ENCODE measurements at places on chromosomes 11 and 22.

DNA sequence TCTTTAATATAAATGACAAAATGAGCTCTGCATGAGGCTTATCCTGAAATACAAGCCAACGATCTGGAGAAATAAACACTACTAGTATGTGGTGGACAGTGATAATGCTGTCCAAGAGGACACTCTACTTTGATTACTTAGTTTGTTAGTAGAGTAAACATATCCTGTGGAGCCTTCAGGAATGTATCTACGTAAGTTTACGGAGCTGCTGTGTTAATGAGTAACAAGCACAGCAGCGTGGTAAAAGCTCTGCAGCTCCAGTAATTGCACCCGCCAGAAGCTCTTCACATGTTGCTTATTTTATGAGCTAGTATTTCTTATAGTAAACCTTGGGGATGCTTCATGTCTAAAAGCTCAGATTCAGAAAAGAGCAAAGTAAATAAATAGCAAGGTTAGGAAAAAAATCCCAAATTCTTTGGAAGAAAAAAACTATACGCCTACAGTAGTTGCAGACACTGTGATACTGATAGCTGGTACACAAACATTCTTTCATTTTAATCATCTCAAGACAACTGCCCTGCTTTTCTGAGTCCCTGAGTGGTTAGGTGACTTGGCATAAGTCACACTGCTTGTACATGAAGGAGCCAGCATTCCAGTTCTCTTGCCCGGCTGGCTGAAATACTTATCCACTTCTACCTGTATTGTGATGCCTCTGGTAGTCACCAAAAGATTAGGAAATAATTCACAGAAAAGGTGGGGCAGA is 32.7 kb upstream of the CCDC34 start:
- DNase-seq = no peak

- DNase-seq = no peak
These were observed 1.2 kb downstream of the GLB1L3 start for GRCh38 chr11:134277183-134278001.

- DNase-seq = no peak
These were observed 934.2 kb upstream of the RAG2 start for GRCh38 chr11:37532271-37532670.

GRCh38 chr11:16946477-16947282 is 67.5 kb downstream of the PLEKHA7 start:
- DNase-seq = no peak

DNA sequence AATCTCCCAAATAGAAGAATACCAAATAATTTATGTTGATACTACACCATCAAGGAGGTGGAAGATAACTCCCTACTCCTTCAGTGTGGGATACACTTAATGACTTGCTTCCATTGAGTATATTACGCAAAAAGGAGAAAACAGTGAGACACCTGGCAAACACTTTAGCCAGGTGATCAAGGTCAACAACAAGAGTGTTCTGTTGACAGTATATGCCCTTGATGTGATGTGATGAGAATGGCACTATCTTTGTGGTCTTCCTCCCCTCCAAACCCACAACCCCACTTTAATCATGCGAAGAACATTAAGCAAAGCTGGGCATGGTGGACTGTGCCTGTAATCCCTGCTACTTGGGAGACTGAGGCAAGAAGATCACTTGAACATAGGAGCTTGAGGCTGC is 26.0 kb downstream of the MAPK1 start:
- DNase-seq = no peak

DNA sequence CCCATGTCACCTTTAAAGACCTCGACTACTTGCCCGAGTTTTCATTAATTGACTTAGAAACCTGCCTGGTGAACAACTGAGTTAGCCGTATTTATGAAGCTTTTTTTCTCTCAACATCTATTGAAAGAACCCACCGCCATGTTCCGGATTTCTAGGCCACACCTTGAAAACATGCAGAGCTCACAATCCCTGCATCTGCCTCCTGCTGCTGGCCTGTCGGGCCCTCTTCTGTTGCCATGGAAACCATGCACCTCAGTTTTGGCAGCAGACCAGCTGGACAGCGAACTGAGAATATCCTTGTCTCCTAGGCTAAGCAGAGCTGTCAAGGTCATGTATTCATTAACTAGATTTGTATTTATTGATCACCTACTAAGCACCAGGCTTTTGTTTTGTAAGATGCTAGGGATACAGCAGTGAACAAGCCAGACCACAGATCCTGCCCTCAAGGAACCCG is 4.3 kb upstream of the PATZ1 start:
- DNase-seq = no peak

DNA sequence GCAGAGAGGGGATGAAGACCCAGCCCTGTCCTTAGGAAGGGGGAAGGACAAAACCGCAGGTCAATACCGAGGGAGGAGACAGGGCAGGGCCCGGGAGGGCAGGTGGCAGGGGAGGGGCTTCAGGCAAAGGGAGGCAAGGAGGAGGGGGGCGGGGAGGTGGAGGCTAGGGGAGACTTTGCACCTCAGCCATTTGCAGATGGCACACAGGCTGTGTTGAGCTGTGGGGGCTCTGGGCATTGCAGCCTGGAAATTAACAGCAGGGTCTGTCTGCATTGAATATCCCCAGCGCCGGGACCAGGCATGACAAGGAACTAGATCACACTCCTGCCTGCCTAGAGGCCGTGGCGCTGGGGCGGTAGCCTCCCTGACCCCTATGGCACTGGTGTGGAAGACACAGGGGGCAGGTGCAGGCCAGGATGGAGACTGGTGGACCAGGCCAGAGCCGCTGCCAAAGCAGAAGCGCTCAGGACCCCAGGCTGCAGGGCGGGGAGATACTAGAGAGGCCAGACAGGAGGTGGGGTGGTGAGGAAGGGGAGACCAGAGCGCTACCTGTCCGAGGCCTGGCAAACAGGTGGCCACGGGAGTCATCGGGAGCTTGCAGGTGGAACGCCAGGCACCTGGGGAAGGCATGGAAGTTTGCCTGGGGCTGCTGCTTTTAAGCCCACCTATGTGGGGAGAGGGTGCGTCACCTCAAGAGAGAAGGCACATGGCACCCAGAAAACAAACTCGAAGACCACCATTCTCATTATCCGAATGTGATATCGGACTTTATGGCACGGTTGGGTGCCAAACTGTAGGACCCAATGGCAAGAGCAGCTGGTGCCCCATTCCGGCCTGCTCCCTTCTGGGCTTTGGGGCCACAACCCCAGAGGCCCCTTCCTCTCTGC is 11.5 kb downstream of the CBX6 start:
- DNase-seq = no peak

DNA sequence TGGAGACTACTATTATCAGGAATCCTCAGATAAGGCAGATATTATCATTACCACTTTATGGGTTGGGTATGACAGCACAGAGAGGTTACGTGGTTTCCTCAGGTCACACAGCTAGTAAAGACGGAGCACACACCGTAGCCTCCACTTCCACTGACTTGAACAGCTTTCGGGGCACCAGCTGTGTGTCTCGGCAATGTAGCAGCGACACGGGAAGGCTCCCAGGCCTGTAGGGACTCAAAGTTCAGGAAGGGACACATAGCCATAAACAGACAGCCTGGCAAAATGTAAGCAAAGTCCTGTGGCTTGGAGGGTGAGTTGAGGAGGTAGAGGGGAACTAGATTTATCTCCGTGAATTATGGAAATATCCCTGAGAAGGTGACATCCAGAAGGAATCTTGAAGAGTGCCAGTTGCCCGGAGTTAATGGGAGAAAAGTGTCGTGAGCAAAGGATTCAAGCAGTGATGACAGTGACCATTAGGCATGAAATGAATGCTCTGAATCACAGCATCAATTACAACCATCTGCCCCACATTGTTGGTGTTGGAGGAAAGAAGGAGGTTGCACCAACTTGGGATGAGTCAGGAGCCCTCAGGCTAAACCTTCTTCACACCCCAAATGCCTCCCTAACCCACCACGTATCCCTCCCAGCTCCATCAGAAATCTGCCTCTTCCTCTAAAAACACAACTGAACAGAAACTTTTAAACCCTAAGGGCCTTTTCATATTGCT is 106.7 kb upstream of the ASPHD2 start:
- no peak for DNase-seq

GRCh38 chr11:46130286-46130940 is 9.2 kb upstream of the PHF21A start:
- DNase-seq = no peak
